ENCODE measurements at places on chromosomes 7 and 10.

GRCh38 chr10:86106616-86107015, 260.0 kb downstream of the GRID1 start:
- DNase-seq: no peak

DNA sequence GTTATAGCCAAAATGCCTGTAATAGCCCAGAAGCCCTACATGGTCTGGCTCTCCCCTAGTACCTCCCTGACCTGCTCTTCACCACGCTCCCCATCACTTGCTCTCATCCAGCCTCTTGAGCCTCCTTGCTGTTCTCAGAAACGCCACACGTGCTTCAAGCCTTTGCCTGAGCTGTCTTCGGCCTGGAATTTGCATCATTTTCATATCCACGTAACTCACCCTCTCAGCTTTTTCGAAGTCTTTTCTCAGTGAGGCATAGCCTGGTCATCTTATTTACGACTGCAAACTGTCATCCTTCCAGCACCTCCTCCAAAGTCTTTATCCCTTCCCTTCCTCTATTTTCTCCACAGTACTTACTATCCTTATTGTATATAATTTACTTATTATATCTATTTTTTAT, 151.0 kb upstream of the AHR start:
- DNase-seq: no peak

- no peak for DNase-seq
Measured at GRCh38 chr7:87398446-87398845, 53.0 kb downstream of the CROT start.

GRCh38 chr10:93941606-93942005, 47.8 kb downstream of the SLC35G1 start:
- DNase-seq: no peak

- no peak for DNase-seq
Measured at GRCh38 chr10:79266084-79266483, 81.2 kb upstream of the PPIF start.

- DNase-seq: no peak
Measured at GRCh38 chr7:48390388-48391327, 219.4 kb downstream of the ABCA13 start.

DNA sequence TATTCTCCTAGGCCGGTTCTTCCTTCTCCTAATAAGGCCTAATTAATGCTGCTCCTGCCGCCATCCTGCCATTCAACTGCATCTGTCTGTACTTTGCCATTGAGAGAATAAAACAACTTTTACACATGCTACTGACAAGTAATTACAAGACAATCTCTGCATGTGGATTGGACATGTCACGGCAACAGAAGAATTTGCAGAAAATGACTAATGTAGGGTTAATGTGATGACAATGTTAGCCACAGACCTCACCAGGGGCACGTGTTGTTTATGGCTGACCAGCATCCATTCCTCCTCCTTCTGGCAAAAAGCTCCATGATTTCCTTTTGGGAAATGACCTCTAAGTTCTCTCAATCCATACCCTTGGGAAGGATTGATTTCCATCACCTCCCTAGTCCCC, 58.0 kb downstream of the NEBL start:
- no peak for DNase-seq

GRCh38 chr7:157269341-157270059, 67.3 kb upstream of the DNAJB6 start:
- no peak for DNase-seq

DNA sequence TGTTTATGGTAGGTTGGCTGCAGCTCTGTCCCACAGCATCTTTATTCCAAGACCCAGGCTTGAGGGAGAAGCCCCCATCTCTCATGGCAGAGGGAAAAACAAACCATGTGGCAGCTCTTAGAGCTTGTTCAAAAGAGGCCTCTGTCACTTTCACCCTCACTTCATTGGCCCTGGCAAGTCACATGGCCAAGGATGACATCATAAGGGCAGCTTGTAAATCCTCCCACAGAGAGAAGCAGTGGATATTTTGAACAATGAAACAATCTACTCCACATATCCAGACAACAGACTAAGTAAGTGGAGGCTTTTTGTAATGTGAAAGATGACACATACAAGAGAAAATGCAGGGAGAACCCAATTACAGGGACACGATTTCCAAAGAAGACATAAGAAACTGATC, 108.1 kb downstream of the GRID1 start:
- DNase-seq: no peak

GRCh38 chr10:132036153-132036886, 29.4 kb upstream of the JAKMIP3 start:
- no peak for DNase-seq

GRCh38 chr7:122886357-122887081, at the start of gene CADPS2:
Gene CADPS2 (minus strand): TSS chr7:122886460. CDS start chr7:122886337, 123 bp downstream.
- no peak for DNase-seq

GRCh38 chr7:123755338-123755737, 6.5 kb upstream of the WASL start:
- DNase-seq: no peak

- no peak for DNase-seq
Measured at GRCh38 chr10:133067149-133068105, 20.3 kb upstream of the ADGRA1 start.

- no peak for DNase-seq
Measured at GRCh38 chr7:22725585-22725984, 1.4 kb upstream of the IL6 start.

DNA sequence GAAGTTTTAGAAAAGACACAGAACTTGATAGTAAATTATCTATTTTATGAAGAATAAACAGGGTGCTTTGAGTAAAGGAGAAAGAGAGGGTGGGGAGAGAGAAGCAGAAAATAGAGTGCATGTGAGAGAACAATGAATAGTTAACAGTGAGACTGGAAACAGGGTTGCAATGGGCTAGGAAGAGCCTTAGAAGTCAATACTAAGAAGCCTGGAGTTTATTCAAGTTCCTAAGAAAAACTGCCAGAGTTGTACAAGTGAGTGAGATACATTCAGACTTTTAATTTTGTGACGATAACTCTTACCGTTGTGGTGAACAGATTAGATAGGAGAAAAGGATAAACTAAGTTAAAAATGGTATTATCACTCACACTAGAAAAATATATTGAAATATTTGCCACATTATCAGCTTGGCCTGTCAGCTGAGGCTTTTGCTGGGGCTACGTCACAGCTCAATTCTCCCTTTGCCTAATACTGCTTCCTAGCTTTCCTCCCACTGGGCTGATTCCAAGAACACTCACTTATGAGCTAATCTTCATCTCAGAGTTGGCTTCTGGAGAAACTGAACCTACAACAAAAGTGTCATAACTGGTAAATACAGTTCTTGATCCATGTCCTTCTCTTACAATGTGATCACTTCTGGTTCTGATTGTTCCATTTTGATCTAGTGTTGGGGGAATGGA, 92.7 kb downstream of the SEMA3D start:
- DNase-seq: no peak

- no peak for DNase-seq
Measured at GRCh38 chr10:6423004-6423403, 157.1 kb downstream of the PRKCQ start.

DNA sequence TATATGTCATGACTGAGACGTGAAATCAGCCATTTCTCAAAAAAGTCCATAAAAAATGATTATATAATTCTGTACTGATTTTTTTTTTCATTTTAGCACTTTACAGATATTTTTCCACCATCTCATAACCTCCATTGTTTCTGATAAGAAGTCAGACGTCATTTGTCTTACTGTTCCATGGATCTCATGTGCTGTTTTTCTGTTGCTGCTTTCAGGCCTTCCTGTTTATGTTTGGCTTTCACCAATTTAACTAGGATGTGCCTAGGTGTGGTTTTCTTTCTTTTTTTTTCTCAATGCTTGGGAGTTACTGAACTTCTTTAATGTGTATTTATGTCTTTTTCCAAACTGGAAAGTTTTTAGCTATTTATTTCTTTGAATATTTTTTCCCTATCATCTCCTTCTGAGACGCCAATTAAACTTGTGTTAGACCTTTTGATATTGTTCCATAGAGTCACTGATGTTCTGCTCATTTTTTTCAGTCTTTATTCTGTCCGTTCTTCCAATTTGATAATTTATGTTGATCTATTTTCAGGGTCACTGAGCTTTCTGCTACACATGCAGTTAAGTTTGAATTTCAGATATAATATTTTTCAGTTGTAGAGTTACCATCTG, 43.3 kb downstream of the TAF3 start:
- DNase-seq: no peak

- no peak for DNase-seq
Measured at GRCh38 chr7:27124902-27125689, 5.5 kb downstream of the HOXA4 start.

DNA sequence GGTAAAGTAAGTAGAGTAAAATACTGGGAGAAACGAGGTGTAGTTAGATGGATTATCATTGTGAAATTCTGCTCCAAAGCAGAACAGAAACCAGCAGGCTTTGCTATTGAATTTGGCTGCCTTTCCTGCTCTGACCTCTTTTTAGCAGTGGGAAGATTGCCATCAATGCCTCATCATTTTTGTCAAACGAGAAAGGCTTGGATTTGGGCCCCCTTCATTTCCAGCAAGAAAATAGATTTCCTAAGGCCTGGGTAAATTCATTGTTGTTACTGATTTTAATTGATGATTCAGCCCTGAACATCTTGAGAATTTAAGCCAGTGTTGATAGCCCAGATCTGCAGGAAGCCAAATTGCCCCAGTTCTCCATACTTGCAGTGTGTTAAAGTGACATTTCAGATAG, 35.2 kb upstream of the ASAH2 start:
- no peak for DNase-seq

GRCh38 chr7:7720193-7720592, 1.8 kb upstream of the RPA3 start:
- no peak for DNase-seq

- DNase-seq: no peak
Measured at GRCh38 chr10:93198401-93199131, 124.9 kb downstream of the CYP26A1 start.

DNA sequence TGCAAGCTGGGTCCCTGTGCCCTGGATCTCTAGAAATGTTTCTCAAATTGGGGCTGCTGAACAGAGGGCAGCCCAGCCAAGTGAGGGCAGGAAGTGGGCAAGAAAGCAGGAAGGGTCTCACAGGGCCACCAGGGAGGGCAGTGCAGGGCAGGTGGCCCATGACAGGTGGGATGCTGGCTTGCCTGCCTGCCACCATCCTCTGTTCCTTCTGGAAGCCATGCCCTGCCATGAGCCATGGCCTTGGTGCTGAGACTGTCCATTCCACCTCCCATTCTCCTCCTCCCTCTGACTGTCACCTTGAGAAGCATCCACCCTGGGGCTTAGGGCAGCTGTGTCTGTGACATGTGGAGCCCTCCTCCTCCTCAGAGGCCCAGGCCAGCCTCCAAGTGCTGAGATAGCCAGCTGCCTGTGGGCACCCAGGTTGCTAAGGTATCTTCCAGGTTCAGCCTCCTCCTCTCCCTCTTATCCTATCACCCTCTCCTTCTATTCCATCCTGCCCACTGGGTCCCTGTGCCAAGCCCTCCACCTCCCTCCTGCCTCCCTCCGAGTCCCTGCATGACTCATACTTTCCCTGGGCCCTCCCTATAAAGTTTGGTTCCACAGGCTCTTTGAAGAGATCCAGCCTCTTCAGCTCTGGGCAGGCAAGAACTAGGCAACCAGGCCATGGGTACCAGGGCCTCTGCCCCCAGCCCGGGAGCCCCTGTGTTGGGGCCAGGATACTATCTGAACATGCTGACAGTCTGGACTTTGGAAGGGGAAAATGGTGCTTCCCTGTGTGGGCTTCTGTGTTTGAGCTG, 1.3 kb downstream of the VSIR start:
- no peak for DNase-seq

- no peak for DNase-seq
Measured at GRCh38 chr7:45196374-45196773, 38.8 kb downstream of the RAMP3 start.

GRCh38 chr10:64396105-64396708, 875.0 kb downstream of the REEP3 start:
- DNase-seq: no peak

DNA sequence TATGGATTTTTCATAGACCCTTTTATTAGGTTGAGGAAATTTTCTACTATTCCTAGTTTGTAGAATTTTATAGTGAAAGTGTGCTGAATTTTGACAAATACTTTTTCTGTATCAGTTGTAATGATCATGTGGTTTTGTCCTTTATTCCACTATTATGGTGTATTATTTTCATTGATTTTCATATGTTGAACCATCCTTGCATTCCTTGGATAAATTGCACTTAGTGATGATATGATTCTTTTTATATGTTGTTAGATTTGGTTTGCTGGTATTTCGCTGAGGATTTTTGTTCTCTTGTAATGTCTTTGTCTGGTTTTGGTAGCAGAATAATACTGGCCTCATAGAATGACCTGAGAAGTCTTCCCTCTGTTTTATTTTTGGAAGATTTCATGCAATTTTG, 140.6 kb upstream of the CDK6 start:
- DNase-seq: no peak

DNA sequence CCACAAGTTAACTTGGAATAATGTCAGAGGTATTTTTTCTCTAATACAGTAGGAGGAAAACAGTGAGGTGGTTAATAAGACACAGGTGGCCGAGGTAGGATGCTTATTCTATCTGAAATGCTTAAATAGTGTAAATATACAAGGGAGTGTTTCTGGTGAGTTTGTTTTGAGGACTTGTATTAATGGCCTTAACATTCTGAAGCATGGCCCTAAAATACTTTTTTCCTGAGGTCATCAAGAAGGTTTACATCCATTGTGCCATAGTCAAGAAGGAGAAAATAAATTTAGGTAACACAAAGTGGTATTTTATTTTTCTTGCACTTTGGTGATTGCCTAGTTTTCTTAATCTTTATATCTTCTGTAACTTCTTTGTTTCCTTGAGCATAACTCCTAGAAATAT, 18.8 kb downstream of the GNAI1 start:
- no peak for DNase-seq

- DNase-seq: no peak
Measured at GRCh38 chr7:99622596-99622995, 5.8 kb downstream of the ZSCAN25 start.

DNA sequence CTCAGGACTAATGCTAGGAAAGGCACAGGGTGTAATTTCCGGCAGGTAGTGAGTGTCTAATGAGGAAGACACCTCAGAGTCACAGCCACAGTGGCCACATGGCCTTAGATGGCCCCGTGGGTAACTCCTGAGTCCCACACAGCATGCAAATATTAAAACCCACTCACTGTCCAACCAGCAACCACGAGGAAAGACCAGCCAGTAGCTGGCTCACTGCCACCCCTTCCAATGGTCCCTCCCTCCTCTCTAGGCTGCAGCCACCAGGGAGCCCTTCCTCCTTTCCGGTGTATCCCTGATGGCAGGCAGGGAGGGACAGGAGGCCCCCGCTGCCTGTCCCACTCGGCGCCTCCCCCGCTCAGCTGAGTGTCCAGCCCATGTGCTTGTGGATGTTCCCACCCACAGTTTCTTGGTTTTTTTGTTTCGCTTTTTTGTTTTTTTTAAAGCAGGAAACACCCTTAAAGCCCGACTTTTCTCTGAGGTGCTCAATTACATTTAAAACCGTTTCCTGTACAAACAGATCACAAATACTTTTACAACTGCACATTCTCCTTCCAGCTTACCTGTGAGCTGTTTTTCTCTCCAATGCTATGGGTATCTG, 9.2 kb downstream of the BNIP3 start:
- peak; percentile 33 for DNase-seq

GRCh38 chr10:88456730-88457129, 126.4 kb downstream of the RNLS start:
- DNase-seq: no peak

All from immature natural killer cell (primary cell).